ENCODE measurements at places on chromosomes 6 and 20.
A peak's percentile ranks its signal among the peaks of the same experiment; 100 is the strongest.

GRCh38 chr6:52516269-52516668 is 60.6 kb downstream of the TRAM2 start:
- no peak for DNase-seq

- DNase-seq = peak; percentile 15
Observed at GRCh38 chr20:3783511-3784195, 2.4 kb upstream of the SPEF1 start.

GRCh38 chr6:20921578-20921977 is 387.3 kb downstream of the CDKAL1 start:
- no peak for DNase-seq

DNA sequence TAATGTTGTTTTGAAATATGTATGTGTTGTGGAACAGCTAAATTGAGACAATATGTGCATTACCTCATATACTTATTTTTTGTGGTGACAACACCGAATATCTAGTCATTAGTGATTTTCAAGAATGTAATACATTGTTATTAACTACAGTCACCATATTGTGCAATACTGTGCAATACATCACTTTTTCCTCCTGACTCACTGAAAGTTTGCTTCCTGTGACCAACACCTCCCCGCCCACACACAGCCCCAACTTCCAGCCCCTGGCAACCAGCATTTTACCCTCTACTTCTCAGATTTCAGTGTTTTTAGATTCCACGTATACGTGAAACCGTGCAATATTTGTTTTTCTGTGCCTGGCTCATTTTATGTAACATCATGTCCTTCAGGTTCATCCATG is 627.9 kb downstream of the PRKN start:
- no peak for DNase-seq

DNA sequence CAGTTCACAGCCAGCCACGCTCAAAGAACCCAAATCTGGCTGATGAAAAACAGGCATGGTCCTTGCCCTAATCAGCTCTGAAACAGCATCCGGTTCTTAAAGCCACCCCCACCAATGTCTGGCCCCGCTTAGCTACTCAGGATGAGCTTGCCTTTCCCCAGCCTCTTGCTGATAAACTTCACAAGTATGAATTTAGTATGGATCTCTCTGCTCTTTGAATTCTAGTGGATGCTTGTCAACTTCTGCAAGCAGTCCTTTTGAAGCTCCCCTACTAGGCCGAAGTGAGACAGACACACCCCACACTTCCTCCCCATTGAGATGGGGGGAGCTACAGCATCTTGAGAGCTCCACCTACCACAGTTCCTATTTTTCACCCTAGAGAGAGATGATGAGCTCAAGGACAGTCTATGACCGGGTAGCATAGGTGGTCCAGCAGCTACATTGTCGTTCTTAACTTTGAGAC is 36.7 kb downstream of the EBF4 start:
- no peak for DNase-seq

DNA sequence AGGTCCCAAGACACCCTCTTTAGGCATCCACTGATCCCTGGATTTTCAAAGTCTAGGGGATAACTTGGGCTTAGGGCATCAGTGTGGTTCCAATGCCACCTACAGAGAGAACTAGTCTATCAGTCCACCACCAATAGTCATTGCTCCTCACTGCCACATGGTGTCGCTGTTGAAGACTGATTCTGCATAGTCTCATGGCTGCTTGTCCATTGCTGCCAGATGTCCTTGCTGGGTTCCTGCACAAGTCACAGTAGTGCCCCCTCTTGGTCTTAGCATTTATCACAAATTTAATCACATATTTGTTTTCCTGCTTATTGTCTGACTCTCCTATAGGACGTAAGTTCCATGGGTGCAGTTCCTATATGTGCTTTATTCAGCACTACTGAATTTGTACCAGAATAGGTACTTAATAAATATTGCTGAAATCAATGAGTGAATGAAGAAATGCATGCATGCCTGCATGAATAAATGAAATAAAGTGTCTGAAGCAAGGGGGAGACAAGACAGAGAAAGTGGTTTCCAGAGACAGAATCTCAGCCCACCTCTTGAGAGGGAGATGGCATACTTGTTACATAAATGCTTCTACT is 45.9 kb upstream of the RALY start:
- no peak for DNase-seq

GRCh38 chr6:84251891-84252539 is 24.6 kb upstream of the CEP162 start:
- DNase-seq = no peak

GRCh38 chr6:25637211-25637610 is 14.8 kb upstream of the SCGN start:
- DNase-seq = no peak

GRCh38 chr6:112038268-112038667 is 15.6 kb upstream of the CCN6 start:
- DNase-seq = no peak

DNA sequence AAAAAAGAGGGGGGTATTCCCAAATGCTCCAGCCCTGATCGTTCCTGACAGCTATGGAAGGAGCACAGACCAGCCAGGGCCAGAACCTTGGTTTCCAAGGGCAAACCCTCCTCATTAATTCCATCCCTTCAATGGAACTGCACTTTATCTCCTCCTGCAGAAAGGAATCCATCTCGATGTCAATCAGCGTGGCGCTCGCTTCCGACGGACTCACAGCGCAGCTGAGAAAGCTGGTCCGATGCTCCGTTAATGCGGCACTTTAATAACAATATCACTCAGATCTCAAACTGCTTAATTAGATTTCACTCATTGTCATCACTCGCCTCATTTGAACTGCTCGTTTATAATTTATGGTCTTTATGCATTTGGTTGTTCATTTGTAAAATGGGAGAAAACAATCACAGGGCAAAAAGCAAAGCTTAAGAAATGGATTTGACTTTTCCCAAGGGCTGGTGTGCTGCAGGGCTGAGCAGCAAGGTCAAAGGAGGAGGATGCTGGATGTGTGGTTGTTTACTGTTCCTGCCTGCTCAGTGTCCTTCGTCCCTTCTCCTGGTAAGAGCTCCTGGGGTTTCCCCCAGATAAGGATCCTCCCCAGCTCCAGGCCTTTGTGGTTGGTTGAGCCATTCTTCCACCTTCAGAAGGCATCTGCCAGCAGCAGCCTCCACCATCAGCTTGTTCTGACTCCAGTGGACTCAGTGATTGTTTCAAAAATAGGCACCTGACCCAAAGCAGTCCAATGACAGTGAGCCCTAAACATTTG is 152.7 kb downstream of the ANKRD60 start:
- DNase-seq = no peak

DNA sequence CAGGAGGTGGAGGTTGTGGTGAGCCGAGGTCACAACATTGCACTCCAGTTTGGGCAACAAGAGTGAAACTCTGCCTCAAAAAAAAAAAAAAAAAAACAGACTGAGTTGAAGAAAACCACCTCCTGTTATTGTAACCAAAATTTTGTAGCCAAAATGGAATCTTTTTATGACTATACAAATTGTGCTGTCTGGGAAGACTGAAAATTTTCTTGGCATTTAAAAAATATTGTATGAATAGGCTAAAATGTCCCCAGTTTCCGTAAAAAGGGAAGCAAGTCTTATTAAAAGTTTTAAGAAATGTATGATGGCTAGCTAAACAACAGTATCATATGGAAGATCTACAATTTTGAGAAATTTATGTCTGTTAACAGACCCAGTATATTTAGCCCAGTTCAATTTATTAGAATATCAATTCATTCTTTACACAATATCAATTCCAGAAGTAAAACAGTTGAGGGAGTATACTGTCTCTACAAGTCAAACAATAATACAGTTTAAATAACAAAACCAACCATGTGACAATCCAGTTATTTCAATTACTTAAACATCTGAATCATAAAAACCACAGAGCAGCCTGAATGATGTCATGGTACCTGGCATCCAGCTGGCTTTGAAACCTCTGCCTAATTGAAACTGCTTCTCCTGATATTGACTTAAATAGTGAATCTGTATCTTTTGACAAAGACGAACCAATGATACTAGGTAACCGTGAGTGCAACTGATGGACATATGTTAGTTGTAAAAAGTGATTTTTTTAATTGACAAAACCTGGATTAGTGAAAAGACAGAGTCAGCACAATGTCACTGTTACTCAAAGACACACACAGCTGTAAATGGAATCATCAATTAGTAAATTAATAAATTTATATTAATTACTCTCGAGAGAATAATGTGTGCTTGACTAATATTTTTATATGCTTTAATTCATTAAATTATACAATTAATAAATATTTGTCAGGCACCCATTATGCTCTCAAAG is 166.6 kb upstream of the MARCKS start:
- DNase-seq = no peak

DNA sequence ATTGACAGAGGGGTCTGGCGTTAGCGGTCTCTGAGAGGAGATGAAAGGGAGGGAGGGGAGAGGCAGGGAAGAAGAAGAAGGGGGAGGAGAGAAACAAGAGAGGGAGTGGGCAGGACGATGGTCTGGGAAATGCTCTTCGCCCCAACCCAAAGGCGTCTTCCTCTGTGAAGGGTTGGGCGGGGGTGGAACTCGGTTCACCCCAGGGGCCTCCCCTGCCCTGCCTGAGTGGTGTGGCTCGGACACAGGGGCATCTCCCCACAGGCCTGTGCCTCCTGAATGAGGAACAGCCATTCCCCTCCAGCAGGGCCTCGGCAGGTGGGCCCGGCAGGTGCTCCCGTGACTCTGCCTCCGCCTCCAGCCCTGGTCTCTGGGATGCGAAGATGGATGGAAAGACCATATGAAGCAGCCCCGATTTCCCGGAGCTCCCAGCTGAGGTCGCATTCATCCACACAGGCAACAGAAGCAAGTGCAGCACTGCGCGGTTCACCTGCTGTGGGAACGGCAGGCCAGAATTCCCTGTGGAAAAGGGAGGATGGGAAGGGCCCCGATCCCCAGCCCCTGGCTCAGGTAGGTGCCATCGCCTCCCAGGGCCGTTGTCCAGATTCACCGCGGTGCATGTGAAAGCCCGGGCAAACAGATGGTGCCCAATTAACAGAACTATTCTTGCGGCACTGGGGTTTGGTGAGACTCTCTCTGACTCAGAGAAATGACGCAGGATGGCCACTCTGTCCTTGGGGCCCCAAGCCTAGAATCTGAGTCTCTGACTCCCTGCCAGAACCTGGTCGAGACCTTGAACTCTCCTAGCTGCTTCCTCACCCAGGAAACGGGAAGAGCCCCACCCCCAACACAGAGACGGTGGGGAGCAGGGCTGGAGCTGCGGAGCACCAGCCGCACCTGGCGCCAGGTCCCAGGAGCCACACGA is 29.4 kb upstream of the RPS6KA2 start:
- no peak for DNase-seq

DNA sequence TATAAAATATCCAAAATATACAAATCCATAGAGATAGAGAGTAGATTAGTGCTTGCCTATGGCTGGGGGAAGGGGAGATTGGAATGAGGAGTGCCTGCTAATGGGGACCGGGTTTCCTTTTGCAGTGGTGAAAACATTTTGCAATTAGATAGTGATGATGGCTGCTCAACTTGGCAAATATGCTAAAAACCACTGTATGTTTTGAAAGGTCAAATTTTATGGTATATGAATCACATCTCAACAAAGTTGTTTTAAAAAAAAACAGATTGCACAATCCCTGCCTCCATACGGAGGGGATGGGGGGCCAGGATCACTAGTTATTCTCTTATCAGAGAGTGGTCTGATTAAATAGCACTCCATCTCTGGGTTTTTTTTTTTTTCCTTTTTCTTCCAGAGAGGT is 76.9 kb upstream of the RIPOR2 start:
- peak; percentile 80 for DNase-seq

DNA sequence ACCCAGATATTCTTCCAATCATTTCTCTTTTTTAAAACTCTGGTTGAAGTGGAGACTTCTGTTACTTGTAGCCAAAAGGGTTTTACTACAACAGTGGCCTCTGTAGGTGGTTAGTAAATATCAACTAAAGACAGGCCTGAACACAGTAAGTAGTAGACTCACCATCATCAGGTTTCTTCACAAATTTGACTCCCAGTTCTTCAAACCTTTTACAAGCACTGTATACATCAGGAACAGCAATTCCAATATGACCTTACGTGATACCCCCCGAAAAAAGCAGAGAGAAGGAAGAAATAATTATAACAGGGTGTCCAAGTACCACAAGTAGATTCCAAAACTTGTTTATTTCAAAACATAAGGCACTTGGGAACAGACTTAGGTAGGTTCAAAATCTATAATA is 21.1 kb downstream of the GLO1 start:
- no peak for DNase-seq

DNA sequence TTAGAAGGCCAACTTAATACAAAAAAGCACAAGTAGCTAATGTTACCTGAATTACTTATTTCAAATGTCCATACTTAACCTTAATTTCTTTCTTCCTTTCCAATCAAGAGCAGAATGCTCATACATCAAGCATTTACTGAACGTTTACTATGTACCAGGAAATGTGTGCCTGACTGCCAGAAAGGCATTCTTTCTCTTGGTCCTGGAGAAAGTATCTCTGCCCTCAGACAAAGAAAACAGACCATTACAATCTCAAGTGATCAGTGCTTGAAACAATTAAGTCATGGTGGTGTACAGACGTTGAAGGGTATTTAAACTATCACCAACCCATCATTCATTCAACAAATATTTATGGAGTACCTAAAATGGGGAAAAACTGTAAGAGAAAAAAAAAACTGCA is 26.4 kb downstream of the CSNK2A1 start:
- DNase-seq = no peak

Data from muscle of back (tissue), 13 donors.